ENCODE measurements at places on chromosomes 4 and X.
A peak's percentile ranks its signal among the peaks of the same experiment; 100 is the strongest.

- DNase-seq: no peak
Observed at GRCh38 chr4:138188406-138189084, 53.6 kb downstream of the SLC7A11 start.

DNA sequence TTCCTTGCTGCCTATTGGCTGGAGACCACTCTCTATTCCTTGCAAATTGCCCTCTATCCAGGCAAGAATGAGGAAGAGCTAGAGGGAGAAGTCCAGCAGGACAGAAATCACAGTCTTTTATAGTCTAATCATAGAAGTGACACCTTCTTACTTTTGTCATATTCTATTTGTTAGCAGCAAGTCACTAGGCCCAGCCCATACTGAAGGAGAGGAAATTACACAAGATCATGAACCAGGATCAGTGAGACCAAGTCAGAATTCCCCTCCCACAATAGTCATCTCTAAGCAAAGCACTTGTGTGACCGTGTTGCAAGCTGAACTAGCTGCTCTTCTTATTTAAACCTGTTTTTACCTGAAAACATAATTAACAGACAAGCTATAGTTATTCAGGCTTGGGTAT is 317.7 kb downstream of the INPP4B start:
- DNase-seq: no peak

DNA sequence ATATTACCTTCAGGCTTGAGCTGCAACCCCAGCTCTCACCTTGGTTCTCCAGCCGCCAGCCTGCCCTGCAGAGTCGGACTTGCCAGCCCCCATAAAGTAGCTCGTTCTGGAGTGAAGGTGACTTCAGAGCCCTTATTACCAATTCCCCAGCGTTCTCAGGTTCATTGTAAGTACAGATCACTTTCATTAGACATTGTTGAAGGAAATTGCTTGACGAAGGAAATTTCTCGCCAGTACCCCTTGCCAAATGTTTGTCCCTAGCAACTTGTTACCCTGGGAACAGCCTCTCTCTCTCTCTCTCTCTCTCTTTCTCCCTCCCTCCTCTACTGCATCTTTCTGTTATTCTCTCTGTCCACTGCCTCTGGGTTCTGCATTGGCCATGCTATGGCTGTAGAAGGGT is 153.0 kb downstream of the NWD2 start:
- no peak for DNase-seq

DNA sequence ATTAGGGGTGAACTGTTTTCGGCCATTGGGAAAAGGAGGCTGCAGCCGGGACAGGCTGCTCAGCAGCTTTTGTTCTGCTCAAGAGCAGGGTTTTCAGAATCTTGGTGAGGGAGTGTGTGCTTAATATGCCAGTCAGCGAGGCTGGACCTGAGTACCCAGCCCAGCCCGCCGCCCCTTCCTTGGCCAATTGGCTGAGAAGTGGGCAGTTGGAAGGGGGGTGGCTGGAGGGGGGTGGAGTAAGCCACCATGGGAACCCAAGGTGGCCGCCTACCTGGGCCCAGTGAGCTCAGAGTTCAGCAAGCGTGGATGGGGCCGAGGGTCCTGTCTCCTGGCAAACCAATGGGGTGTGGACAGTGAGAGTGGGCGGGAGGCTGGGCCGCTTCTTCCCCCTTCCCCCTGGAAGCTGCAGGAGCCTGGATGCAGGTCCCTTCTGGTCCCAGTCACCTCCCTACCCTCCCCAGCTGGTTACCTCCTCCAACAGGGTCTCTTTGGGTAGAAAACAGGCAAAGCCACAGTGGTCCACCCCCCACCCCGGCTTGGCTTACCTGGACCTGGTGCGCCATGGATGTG is 52.5 kb downstream of the SORCS2 start:
- DNase-seq: no peak

- no peak for DNase-seq
Observed at GRCh38 chr4:39348371-39349315, 17.5 kb downstream of the RFC1 start.

GRCh38 chr4:146265950-146266490 is 51.7 kb downstream of the REELD1 start:
- no peak for DNase-seq

DNA sequence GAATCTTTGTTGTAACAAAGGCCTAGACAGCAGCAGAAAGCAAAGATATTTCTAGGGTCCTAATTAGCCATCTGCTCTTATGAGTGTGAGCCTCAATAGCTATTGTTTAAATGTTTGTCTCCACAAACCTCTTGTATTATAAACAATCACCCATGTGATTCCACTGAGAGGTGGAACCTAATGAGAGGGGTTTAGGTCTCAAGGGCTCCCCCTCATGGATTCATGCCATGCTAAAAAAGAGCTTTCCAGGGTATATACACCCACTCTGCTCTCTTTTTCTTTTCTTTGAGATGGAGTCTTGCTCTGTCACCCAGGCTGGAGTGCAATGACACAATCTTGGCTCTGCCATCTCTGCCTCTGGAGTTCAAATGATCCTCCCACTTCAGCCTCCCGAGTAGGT is 42.1 kb downstream of the TRIM61 start:
- no peak for DNase-seq

DNA sequence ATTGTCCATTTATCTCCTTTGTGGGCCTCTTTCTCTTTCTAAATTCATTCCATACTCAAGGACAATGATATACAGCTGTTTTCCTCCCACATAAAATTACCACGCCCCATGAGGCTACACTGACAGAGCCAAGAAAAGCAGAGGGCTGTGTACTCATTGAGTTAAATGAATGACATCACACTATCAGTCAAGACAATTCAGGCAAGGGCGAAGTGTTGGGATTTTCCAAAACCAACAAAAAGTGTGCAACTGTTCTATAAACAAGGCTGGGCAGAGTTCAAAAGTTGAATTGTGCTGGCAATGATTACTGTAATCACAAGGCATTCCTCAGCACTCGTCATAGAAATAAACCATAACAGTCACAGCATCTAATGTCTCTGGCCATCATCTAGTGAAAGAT is 799.6 kb upstream of the DIAPH2 start:
- DNase-seq: no peak

DNA sequence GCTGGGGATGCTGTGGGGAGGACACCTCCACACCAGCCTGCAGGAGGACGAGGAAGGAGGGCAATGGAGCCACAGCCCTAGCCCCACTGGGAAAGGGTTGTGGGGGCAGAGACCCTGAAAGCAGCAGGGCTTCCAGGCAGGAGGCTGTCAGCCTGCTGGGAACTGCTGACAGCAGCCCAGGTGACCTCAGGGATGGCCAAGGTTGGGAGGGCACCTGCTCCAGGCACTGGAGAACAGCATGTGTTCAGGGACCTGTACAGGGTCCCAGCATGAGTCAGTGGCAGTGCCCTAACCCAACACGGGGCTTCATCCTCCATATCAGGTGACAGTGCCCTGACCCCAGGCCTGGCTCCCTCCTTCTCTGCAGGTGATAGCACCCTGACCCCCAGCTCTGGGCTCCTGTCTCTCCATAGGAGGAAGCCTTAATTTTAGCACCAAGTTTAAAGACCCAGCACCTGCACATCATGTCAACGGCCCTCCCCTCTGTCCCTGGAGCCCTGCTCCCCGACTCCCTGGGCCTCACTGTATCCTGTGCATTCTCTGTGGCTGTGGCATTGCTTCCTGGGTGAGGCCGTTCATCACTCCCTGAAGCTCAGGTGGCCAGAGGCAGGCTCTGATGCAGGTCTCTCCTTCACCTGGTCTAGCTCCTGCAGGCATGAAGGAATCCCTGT is 66.3 kb downstream of the CRMP1 start:
- no peak for DNase-seq

DNA sequence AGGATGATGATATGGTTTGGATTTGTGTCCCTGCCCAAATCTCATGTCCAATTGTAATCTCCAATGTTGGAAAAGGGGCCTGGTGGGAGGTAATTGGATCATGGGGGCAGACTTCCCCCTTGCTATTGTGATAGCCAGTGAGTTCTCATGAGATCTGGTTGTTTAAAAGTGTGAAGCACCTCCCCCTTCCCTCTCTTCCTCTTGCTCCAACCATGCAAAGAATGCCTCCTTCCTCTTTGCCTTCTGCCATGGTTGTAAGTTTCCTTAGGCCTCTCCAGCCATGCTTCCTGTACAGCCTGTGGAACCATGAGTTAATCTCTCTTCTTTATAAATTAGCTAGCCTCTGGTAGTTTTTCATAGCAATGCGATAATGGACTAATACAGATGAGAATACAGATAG is 19.7 kb upstream of the ALG13 start:
- no peak for DNase-seq

DNA sequence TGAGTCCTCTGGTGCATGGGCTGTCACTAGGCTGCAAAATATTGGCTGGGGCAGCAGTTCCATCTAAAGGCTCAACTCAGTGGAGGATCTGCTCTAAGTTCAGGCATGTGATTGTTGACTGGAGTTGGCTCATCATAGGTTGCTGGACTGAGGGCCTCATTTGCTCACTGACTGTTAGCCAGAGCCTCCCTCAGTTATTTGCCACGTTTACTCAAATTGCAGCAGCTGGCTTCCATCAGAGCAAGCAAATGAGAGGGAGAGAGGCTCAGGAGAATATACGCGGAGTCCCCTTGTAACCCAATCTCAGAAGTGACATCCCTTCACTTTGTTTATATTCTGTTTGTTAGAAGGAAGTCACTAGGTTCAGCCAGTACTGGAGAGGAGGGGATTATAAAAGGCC is 54.1 kb downstream of the BMP3 start:
- DNase-seq: no peak

DNA sequence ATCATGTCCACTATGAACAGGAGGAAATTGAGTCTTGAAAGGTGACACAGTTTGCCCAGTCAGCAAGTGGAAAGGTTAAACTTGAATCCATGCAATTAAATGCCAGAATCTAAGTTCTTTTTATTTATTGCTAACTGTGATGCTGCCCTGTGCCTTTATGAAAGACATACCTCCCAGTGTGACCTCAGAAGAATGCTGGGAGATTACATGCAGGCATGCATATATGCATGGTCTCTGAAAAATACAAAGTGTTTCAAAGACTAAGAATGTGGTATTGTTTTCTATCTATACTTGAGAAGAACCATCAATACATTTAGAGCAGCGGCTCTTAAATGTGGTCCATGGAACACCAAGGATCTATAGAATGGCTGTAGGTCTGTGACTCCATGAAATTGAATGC is 45.6 kb downstream of the CCDC149 start:
- no peak for DNase-seq

GRCh38 chrX:73842541-73843234 is 279.7 kb downstream of the CHIC1 start:
- no peak for DNase-seq

- DNase-seq: no peak
Observed at GRCh38 chr4:108852691-108853090, 89.8 kb upstream of the ETNPPL start.

DNA sequence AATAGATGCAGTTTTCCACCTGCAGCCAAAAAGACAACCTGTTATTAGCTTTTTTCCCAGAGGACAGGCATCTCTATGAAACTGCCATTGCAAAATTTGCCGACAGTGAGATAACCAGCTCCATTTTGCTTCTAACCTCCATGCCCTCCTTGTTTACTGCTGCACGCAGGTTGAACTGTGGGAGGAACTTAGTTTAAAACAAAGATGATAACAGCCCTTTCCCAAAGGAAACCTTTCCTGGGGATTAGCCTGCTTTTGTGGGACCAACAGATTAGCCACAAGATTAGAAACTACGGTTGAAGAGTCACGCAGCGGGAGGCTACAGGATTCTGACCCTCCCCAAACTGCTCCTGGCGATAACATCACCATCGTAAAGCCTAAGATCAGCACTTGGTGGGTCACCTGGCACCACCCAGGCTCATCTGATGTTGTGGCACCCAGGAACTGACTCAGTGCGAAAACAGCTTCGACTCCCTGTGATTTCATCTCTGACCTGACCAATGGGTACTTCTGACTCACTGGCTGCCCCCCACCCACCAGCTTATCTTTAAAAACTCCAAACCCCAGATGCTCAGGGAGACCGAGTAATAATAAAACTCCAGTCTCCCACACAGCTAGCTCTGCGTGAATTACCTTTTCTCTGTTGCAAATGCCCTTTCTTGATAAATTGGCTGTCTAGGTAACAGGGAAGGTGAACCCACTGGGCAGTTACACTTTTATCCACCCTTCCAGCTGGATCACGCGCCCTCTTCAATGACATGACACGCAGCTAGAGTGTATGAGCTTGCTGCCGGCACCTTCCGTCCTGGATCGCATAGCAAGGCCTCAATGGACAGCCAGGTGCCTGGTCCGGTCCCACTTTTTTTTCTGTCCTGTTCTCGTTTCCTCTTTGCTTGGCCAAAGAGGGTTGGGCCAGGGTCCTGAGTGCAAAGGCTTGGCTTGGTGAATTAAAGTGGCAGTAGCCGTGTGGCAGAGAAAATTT is 27.2 kb downstream of the NOP14 start:
- DNase-seq: peak; percentile 40

- DNase-seq: no peak
Observed at GRCh38 chrX:34900691-34901090, 41.9 kb upstream of the FAM47B start.

DNA sequence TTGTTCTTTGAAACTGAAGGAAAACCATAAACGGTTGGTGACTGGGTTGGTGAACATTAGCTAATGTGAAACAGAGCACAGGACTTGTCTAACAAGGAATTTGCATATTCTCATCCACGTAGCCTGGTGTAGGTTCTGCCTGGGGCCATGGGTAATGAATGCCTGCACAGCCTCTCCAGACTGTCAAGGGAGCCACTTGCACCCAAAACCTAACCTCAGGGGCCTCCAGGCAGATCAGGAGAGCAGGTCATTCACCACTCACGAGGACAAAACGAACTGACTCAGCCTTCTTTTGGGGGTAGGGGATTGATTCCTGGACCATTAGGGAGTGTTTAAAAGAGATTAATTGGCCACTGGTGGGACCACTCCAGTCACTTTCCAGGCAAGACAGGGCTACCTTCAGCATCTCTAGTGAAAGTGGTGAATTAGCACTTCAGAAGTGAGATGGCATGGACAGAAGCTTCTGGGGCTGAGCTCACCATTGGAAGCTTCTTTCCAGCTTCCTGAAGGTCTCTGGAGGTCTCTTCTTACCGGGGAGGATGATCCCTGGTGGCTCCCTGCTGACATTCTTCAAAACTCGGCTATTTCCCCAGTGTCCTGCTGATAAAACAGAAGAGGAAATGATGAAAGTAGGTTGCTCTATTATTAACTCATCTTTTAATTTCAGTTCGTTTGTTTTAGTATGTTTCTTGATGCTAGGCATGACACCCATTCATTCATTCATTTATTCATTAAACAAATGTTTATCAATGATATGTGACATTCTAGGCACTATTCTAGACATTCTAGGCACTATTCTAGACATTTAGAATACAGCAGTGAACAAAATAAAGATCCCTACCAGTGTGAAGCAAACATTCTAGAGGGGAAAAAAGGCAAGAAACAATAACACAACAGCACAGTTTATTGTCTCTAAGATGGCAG is 104.5 kb upstream of the LNX1 start:
- no peak for DNase-seq

- DNase-seq: no peak
Observed at GRCh38 chrX:110743679-110744340, 51.8 kb downstream of the CHRDL1 start.

DNA sequence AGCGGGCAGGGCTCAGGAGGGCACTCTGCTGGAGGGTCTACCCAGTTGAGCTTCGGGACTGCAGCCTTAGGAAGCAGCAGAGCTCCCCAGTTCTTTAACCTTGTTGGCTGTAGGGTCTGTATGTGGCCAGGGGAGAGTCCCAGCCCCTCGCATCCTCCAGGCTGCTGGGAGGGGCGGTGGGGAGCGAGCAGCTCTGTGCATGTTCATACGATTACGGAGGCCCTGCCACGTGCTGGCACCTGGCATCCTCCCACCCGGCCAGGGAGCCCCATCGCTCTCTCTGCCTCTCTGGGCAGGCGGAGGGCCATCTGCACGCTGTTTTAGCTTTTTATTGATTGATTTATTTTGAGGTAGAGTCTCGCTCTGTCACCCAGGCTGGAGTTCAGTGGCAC is 21.2 kb downstream of the NSG1 start:
- no peak for DNase-seq

All from stimulated activated CD8-positive, alpha-beta memory T cell treated with anti-CD3 and anti-CD28 coated beads, Interleukin-4, amount 100 ng/mL, for 1 hour (primary cell).